Osteoblast (primary cell): ENCODE measurements at places on chromosomes 6 and 20.

GRCh38 chr6:112502351-112503090, 155.4 kb downstream of the RFPL4B start:
- peak; percentile 60 for DNase-seq

DNA sequence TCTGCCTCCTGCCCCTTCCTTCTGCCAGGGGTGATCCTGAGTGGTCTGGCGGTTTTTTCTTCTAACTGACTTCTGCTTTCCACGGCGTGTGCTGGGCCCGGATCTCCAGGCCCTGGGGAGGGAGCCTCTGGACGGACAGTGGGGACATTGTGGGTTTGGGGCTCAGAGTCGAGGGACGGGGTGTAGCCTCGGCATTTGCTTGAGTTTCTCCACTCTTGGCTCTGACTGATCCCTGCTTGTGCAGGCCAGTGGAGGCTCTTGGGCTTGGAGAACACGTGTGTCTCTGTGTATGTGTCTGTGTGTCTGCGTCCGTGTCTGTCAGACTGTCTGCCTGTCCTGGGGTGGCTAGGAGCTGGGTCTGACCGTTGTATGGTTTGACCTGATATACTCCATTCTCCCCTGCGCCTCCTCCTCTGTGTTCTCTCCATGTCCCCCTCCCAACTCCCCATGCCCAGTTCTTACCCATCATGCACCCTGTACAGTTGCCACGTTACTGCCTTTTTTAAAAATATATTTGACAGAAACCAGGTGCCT, 10.2 kb downstream of the SLC29A1 start:
- no peak for DNase-seq

DNA sequence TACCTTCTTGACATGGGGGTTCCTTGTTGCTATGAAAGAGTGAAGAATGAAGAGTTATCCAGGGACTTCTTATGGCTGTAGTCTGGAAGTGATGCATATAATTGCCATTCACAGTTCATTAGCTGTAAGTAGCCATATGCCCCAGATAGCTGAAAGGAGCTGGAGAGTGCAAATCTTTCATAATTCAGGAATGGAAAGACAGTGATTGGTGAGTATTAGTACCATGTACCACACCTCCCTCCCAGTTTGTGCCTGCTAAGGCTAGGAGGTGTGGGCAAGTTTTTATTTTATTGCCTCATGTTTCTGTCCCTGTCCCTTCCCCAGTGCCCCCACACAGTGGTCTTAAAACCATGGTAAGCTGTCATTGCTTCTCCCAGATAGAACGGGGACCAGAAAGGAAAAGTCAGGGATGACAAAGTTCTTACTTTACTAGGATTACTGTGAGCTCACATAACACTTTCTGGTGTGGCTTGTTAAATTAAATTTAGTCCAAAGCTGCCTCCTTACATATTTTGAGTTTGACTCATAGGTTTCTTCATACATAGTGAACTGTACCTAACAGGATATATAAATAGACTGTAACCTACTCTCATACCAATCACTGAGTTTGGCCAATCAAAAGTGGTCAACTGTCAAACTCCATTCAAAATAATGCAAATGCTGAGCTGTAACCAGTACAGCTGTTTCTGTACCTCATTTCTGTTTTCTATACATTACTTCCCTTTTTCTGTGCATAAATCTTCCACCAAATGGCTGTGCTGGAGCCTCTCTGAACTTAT, 119.4 kb downstream of the RFPL4B start:
- DNase-seq, result no peak

DNA sequence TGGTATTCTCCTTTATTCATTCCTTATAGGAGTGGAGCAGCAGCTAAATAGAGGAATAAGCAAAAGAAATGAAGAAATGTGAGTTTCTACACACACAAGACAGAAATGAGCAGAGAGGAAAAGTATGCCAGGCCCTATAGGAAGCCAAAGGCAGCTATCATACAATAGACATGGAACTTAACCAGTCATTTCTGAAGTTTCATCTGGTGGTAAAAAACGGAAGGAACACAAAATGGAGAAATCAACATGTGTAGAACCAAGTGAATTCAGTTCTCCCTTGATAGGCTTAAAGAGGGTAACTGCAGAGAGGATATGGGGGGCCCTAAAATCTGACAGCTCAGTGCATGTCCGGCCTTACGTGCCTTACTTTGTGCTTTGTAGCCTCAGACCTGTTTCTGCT, 44.6 kb downstream of the TSBP1 start:
- no peak for DNase-seq

DNA sequence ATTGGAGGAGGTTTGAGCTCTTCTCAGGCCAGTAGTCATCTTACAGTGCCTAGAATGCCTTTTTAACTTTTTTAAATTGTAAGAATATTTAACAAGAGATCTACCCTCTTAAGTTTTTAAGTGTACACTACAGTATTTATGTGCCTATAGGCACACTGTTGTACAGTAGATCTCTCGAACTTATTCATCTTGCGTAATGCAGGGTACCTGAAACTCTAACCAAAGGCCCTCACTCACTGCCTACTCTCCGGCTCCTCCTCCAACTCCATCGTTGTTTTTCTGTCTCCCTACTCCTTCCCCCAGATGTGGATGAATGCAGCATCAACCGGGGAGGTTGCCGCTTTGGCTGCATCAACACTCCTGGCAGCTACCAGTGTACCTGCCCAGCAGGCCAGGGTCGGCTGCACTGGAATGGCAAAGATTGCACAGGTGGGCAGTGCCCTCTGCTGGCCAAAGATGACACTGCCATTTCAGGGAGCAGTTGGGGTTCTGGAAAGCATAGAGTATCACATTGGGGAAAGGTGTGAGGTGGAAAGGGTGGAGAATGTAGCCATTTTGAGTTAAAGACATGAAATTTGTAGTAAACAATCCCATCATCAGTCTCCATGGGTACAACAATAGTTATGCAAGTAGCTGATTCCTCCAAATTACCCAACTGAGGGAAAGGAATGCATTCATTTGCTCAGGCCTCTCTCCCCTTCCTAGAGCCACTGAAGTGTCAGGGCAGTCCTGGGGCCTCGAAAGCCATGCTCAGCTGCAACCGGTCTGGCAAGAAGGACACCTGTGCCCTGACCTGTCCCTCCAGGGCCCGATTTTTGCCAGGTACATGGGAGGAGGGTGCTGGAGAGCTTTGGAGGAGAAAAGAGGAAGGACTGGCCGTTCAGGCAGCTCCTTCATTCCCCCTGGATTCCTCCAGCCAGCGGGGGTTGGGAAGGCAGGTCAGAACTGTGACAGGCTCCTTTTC, 18.4 kb upstream of the ZNF76 start:
- peak; percentile 93 for DNase-seq

DNA sequence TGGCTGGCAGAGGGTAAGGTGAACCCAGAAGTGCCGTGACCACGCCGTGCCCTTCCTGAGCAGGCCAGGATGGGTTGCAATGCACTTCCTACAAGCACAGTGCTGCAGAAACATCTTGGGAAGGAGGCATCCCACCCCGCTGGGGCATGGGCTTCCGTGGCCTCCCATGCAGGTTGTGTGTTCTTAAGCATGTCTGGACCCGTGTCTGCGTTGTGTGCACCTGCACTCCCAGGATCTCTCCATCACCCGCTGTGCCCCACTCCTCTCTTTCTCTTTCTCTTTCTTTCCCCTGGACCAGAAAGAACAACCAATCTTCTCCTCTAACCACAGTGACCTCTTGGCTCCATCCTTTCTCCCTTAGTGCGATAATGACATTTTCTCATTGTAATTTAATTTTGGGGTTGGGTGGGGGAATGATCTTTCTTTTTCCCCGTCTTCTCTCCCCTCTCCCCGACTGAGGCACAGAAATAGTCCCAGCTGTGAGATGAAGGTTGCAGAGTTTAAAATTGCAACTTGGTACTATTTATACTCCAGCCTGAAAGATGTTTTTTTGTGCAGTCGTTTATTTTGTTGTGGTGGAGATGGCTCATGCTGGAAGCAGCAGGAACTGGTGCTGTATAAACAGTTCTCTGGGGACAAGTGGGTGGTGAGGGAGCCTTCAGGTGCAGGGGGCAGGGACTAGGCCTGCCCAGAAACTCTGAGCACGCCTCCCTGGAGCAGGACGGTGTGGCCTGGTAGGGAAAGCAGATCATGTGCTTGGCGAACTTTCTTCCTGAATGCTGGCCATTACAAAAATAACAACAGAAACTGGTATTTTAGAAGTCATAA, 20.5 kb downstream of the BCAS4 start:
- DNase-seq, result peak; percentile 92

- no peak for DNase-seq
Observed at GRCh38 chr6:28656715-28657114, 131.0 kb downstream of the GPX5 start.

DNA sequence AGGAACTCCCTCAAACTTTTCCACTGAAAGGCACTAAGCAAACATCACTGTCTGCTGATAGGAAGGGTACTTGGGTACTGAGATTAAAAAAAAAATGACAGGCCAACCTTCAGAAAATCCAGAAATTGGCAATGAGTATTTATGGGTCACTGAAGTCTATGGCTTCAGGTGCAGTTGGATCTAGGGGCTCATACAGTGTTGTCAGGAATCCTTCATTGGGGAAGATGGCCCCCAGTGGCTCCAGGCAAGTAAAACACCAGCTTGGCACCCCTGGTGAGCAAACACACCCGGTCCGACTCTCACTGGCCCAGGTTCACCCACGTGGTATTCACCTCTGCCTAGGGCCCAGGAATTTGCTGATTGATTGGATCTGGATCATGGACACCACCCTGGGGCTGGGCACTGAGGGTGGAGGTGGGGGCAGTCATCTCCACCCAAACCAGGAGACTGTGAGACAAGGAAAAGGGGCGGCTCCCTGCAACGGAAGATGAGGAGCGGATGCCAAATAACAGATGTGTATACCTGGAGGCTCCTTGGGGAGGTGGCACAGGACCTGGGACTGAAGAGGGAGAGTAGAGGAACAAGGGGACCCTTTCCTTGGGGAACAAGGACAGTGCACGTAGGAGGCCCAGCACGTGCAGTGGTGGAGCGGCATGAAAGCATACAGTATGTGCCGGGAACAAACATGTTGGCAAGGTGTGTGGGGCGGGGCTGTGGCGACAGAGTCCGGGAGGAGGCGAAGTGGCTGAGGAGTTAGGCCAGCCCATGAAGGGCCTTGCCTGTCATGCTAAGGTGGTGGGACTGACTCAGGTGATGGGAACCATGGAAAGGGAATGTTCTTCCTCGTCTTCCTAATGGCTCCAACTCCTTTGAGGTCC, 4.7 kb downstream of the SLC2A10 start:
- DNase-seq, result no peak

DNA sequence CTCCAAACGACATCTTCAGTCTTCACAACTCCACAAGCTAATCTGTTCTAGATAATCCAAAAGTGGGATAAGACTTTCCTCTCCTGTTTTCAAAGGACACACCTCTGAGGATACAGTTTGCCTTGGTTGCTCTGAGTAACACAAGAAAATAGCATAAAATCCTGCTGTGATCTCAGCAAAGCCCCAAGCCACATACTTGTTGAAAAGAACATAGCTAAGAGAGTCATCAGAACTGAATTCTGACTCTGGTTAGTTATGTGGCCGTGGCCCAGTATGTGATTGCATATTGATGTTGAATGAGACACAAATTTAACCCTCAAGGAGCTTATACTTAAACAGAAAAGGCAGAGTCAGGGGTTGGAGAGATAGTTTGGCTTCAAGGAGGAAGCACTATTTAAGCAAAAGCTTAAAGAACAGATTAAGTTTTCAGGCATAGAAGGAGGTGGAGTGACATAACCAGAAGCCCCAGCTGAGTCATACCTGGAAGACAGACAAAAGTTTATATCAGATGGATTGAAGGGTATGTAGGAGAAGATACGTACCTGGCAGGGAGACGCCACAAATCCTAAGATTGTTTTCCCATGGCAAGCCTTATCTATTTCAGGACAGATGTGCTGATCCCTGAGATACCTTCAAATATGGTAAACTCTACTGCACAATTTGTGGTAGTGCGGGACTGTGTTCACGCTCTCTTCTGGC, 41.2 kb downstream of the OPN5 start:
- peak; percentile 68 for DNase-seq

GRCh38 chr6:31718265-31718664, 3.1 kb downstream of the LY6G6D start:
- DNase-seq, result no peak

GRCh38 chr6:135018052-135018451, 36.6 kb downstream of the HBS1L start:
- no peak for DNase-seq

GRCh38 chr6:133973109-133973971, 20.3 kb downstream of the TBPL1 start:
- DNase-seq, result no peak

DNA sequence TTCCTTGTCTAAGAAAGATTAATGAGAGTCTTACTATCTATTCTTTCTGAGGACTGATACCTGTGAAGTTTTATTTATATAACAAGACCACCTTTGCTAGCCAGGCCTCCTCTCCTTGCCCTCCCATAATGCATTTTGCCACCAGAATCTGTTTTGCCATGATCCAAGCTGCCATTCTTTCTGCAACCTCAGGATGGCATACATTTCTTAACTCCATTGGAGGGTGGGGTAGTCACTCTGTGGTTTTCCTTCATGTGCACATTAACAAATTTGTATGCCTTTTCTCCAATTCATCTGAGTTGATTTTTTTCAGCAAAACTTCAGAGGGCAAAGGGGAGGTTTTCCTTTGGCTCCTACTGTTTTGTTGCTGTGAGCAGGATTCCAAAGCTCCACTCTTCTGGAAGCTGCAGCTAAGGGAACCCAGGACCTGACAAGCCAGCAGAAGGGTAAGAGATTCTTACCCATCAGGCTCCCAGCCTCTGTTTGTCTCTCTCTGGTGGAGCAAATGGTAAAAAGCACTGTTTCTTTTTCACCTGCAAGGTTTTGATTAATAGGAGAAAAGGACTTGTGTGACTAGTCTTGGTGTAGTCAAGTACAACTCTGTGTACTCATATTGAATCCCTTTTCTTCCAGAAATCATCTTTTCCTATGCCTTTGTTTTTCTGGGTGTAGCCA, 26.2 kb upstream of the ENPP4 start:
- no peak for DNase-seq

- DNase-seq, result no peak
Observed at GRCh38 chr6:29769336-29769735, 46.1 kb downstream of the HLA-F start.

DNA sequence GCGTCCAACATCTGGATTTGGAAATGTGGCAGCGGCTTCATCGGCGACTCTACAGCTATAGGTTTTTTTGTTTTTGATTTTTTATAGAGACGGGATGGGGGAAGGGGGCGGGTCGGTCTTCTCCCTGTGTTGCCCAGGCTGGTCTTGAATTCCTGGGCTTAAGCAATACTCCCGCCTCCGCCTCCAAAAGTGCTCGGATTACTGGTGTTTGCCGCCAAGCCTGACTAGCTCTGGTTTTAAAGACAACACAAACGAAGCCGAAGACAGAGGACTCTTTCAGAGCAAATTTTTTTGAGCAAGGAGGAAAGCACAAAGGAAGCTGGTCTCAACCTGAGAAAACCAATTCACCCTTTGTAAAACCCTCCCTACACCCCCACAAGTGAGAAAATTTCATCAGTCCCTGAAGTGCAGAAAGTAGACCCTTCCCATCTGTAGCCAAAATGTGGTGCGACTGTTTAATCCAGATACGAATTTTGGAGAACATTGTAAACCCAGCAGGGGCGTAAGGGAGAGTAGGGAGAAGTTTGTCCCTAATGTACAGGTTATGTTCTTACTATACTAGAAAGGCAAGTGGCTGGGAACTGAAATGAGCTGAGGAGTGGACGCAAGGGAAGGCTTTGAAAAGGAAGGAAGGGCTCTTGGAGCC, 185.9 kb downstream of the TRIM27 start:
- no peak for DNase-seq
